Activated naive CD8-positive, alpha-beta T cell treated with anti-CD3 and anti-CD28 coated beads, Interleukin-2, amount 10 ng/mL, durations not matched to agents 7 days and 5 days (primary cell): ENCODE measurements at places on chromosomes 4 and X. TPM values are rescaled to one million over a fixed set of nuclear protein-coding genes. Genes with fewer than 3 reads are reported as not detected.

DNA sequence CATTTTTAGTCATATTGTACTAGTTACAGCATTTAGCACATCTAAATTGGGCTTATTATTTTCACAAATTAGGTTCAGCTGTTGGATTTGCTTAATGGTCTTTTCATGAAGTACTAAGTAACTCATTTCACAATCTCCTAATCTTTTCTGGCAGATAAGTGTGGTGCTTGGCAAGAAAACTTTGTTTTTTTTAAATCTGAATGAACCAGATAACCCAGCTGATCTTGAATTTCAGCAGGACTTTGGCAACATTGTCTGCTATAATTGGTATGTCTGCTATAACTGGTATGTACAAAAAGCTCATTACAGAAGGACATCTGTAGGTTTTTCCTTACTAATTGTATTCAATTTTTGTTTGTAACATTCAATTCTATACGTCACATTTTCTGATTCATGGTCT, 22.7 kb downstream of the WDR19 start:
- no peak overlapping the region for H3K4me3 ChIP-seq
- H3K36me3 ChIP-seq: no peaks in the 10 kb centered on the region
- no peaks in the 10 kb centered on the region for H3K4me1 ChIP-seq
- no peak for DNase-seq
- no peak overlapping the region for H3K27ac ChIP-seq

GRCh38 chr4:184598753-184599491, 50.3 kb downstream of the CASP3 start:
- peaks cover 8% of the 10 kb centered on the region for H3K27me3 ChIP-seq
- H3K4me1 ChIP-seq: peaks cover 29% of the 10 kb centered on the region
- no peak overlapping the region for H3K4me3 ChIP-seq
- peaks cover 12% of the 10 kb centered on the region for H3K36me3 ChIP-seq

GRCh38 chr4:175873707-175874106, 61.6 kb upstream of the GPM6A start:
- no peak overlapping the region for H3K27ac ChIP-seq
- H3K36me3 ChIP-seq: no peaks in the 10 kb centered on the region
- no peaks in the 10 kb centered on the region for H3K4me1 ChIP-seq
- H3K4me3 ChIP-seq: no peak overlapping the region
- no peaks in the 10 kb centered on the region for H3K27me3 ChIP-seq

GRCh38 chr4:71607780-71608677, 175.8 kb downstream of the GC start:
- DNase-seq: no peak
- no peaks in the 10 kb centered on the region for H3K4me1 ChIP-seq
- H3K27me3 ChIP-seq: no peaks in the 10 kb centered on the region
- H3K36me3 ChIP-seq: no peaks in the 10 kb centered on the region
- no peak overlapping the region for H3K4me3 ChIP-seq

GRCh38 chr4:88613417-88613875, 21.2 kb downstream of the HERC3 start:
- no peaks in the 10 kb centered on the region for H3K27me3 ChIP-seq
- peak overlapping the region; percentile 83 for H3K27ac ChIP-seq
- no peak for DNase-seq
- H3K4me3 ChIP-seq: peak overlapping the region; percentile 70

DNA sequence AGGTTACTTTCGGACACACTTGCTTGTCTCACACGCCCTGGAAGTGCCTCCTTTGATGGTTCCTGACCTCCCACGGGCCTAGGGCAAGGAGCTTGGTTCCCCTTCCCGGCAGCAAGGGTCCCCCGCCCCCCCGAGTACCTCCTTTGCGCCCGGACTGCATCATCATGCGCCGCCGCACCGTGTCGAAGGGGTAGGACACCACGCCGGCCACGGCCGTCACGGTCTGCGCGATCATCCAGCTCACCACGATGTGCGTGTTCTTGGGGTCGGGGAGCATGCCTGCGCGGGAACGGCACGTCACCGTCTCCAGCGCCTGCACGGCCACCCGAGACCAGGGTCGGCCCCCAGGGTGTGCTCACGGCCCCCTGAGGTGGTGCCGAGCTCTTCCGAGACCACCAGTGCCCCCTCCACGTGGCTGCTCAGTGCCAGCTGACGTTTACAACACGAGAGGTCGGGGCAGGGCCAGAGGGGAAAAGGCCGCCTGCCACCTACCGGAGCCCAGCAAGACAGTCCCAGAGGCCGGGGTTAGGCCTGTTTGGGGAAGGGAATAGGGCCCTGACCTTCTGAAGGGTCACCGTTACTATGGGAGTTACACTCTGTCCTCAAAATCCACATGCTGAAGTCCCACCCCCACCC, 4.7 kb downstream of the SLC25A6 start:
- no peak overlapping the region for H3K4me3 ChIP-seq
- peaks cover 12% of the 10 kb centered on the region for H3K4me1 ChIP-seq
- H3K27ac ChIP-seq: no peak overlapping the region
- DNase-seq: peak; percentile 21

DNA sequence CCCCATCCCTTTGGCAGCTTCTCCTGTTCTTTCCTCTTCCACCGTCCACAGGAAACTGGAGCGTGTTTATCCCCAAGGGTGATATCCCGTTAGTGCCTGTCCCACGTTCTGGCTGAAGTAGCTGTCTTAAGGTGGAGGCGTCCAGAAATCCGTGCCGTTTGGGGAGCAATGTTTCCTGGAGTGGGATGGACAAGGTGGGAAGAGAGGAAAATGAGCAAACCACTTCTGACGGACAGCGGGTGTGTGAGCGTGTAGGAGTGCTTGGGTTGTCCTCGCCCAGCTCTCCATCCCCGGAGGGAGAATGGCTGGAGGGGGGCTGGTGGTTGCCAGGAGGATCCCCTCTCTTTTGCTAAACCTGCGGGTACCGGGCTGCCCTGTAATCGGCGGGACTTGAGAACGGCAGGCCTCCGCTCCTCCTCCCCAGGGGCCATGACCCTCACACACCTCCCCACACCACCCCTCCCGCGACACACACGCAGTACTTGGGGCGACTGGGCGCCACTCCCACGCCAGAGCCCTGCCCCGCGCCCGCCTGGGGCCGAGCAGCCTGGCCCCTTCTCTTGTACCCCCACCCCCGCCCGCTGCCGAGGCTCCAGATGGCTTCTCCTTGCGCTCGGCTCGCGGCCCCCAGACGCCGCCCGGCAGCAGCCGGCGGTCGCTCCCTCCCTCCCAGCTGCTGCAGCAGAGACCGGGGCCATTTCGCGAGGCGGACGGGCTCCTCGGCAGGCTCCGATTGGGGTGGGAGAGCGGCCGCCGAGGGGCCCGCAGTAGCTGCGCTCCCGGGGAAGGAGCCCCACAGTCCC, 13.9 kb upstream of the PRDM8 start:
- no peak for DNase-seq
- peak overlapping the region; percentile 74 for H3K27ac ChIP-seq
- H3K36me3 ChIP-seq: peaks cover 6% of the 10 kb centered on the region
- peaks cover 30% of the 10 kb centered on the region for H3K4me1 ChIP-seq
- peak overlapping the region; percentile 93 for H3K4me3 ChIP-seq

GRCh38 chrX:77622672-77623071, 163.3 kb downstream of the ATRX start:
- peaks cover 7% of the 10 kb centered on the region for H3K4me1 ChIP-seq
- no peaks in the 10 kb centered on the region for H3K27me3 ChIP-seq
- H3K36me3 ChIP-seq: peaks cover 12% of the 10 kb centered on the region
- no peak overlapping the region for H3K4me3 ChIP-seq
- H3K27ac ChIP-seq: no peak overlapping the region
- DNase-seq: no peak

- H3K27ac ChIP-seq: no peak overlapping the region
- no peaks in the 10 kb centered on the region for H3K27me3 ChIP-seq
- no peaks in the 10 kb centered on the region for H3K4me1 ChIP-seq
- H3K4me3 ChIP-seq: no peak overlapping the region
- H3K36me3 ChIP-seq: no peaks in the 10 kb centered on the region
- DNase-seq: no peak
Observed at GRCh38 chr4:46081248-46081647, 42.6 kb downstream of the GABRG1 start.

GRCh38 chrX:17020851-17021821, 74.7 kb downstream of the REPS2 start:
- no peaks in the 10 kb centered on the region for H3K4me1 ChIP-seq
- no peak overlapping the region for H3K4me3 ChIP-seq
- DNase-seq: no peak

GRCh38 chr4:153535772-153536513, 69.8 kb downstream of the TMEM131L start:
- DNase-seq: no peak
- no peak overlapping the region for H3K4me3 ChIP-seq
- no peaks in the 10 kb centered on the region for H3K27me3 ChIP-seq
- H3K36me3 ChIP-seq: peaks cover 28% of the 10 kb centered on the region
- H3K27ac ChIP-seq: peak overlapping the region; percentile 62

DNA sequence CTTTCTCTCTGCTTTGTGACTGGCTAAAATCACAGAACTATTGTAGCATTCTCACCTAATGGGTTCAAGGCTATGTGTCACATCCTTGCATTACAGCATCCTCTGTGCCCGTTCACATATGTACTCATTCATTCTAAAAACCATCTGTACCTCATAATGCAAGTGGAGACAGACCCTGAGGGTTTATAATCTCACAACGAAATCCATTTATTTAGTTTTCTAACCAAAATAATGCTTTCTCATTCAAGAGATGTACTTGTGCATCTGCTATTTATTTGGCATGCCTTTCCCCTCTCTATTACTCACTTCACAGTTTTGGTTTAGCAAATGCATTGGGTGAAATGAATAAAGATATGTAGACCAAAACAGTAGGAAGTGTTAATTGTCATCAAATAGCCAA, 261.5 kb downstream of the DCHS2 start:
- H3K27ac ChIP-seq: no peak overlapping the region
- H3K4me1 ChIP-seq: no peaks in the 10 kb centered on the region
- no peaks in the 10 kb centered on the region for H3K36me3 ChIP-seq
- H3K27me3 ChIP-seq: peaks cover 11% of the 10 kb centered on the region
- DNase-seq: no peak

- no peaks in the 10 kb centered on the region for H3K36me3 ChIP-seq
- no peaks in the 10 kb centered on the region for H3K4me1 ChIP-seq
Observed at GRCh38 chrX:68454476-68455150, 21.3 kb upstream of the OPHN1 start.

DNA sequence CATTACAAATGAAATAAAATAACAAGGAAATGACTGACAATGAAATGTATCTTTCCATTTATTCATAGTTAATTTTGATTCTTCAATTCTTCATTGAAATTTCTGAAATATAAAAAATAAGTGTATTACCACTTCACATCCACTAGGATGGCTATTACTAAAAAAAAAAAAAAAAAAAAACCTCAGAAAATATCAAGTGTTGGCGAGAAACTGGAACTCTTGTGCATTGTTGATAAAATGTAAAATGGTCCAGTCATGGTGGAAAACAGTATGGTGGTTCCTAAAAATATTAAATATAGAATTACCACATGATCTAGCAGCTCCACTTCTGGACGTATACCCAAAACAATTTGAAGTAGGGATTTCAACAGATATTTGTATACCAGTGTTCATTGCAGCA, 22.9 kb downstream of the PGAM4 start:
- no peak overlapping the region for H3K27ac ChIP-seq
- peaks cover 3% of the 10 kb centered on the region for H3K36me3 ChIP-seq
- no peak for DNase-seq
- H3K4me1 ChIP-seq: peaks cover 2% of the 10 kb centered on the region

- peaks cover 2% of the 10 kb centered on the region for H3K4me1 ChIP-seq
- peak overlapping the region; percentile 35 for H3K4me3 ChIP-seq
- no peaks in the 10 kb centered on the region for H3K27me3 ChIP-seq
- H3K27ac ChIP-seq: no peak overlapping the region
- DNase-seq: no peak
Observed at GRCh38 chrX:11143931-11144678, 33.0 kb downstream of the HCCS start.

GRCh38 chrX:24219320-24219719, 69.8 kb downstream of the ZFX start:
- peaks cover 3% of the 10 kb centered on the region for H3K4me1 ChIP-seq
- DNase-seq: no peak
- H3K27me3 ChIP-seq: no peaks in the 10 kb centered on the region
- no peak overlapping the region for H3K4me3 ChIP-seq

- H3K27me3 ChIP-seq: peaks cover 25% of the 10 kb centered on the region
- H3K27ac ChIP-seq: no peak overlapping the region
- H3K4me3 ChIP-seq: no peak overlapping the region
- no peak for DNase-seq
- peaks cover 4% of the 10 kb centered on the region for H3K4me1 ChIP-seq
Observed at GRCh38 chr4:3328814-3329663, 36.2 kb downstream of the RGS12 start.

DNA sequence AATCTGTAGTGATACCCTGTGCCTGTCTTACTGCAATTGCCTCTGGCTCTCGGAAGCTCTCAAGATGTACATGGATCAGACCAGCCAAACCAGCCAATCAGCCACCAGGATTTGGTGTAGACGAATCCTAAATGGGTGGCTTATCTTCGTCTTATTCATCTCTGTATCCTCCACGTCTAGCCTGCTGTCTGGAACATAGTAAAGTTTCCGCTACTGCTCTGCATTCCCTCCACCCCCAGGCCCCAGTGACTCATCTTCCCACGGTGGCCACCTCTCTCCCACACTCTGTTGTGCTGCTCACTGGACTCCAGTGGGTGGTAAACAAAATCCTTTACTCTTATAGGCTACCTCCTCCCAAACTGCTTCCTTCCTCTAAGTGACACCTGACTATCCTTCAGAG, 37.8 kb downstream of the SEPTIN6 start:
- peaks cover 19% of the 10 kb centered on the region for H3K36me3 ChIP-seq
- H3K27ac ChIP-seq: peak overlapping the region; percentile 84
- no peaks in the 10 kb centered on the region for H3K27me3 ChIP-seq

- H3K4me3 ChIP-seq: no peak overlapping the region
- no peak overlapping the region for H3K27ac ChIP-seq
- H3K4me1 ChIP-seq: no peaks in the 10 kb centered on the region
- DNase-seq: no peak
- no peaks in the 10 kb centered on the region for H3K36me3 ChIP-seq
Observed at GRCh38 chr4:187380181-187380581, 615.4 kb upstream of the ZFP42 start.

DNA sequence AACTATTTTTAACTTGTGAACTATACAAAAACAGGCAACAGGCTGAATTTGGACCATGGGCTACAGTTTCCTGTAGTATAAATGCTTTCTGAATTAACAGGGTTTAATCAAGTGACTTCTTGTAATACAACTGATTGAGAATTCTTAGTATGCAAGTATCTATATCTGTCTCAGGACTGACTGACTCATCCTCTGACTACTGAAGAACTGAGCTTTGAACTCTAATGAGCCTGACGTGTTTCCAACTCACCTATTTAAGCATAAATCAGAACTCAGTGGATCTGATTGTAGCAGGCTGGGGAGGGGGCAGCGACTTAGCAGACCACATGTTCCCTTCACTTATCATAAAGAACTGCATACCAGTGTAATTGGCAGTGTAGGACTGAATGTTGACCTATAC, 7.8 kb downstream of the SPATA4 start:
- no peaks in the 10 kb centered on the region for H3K36me3 ChIP-seq
- no peaks in the 10 kb centered on the region for H3K4me1 ChIP-seq
- DNase-seq: no peak
- H3K27me3 ChIP-seq: peaks cover 19% of the 10 kb centered on the region

The CABS1 gene
- total RNA-seq: not detected

The HELQ gene
- 27.4 TPM for total RNA-seq

The MAGEB6 gene
- total RNA-seq: not detected

The FAM90A26 gene
- not detected for total RNA-seq

The RASL11B gene
- 0.17 TPM for total RNA-seq

The ADH1C gene
- not detected for total RNA-seq

The SLC2A9 gene
- 1.6 TPM for total RNA-seq

The DCAF12L1 gene
- not detected for total RNA-seq

The GPR82 gene
- 1.1 TPM for total RNA-seq
